ENCODE measurements at places on chromosomes 6 and 20.

DNA sequence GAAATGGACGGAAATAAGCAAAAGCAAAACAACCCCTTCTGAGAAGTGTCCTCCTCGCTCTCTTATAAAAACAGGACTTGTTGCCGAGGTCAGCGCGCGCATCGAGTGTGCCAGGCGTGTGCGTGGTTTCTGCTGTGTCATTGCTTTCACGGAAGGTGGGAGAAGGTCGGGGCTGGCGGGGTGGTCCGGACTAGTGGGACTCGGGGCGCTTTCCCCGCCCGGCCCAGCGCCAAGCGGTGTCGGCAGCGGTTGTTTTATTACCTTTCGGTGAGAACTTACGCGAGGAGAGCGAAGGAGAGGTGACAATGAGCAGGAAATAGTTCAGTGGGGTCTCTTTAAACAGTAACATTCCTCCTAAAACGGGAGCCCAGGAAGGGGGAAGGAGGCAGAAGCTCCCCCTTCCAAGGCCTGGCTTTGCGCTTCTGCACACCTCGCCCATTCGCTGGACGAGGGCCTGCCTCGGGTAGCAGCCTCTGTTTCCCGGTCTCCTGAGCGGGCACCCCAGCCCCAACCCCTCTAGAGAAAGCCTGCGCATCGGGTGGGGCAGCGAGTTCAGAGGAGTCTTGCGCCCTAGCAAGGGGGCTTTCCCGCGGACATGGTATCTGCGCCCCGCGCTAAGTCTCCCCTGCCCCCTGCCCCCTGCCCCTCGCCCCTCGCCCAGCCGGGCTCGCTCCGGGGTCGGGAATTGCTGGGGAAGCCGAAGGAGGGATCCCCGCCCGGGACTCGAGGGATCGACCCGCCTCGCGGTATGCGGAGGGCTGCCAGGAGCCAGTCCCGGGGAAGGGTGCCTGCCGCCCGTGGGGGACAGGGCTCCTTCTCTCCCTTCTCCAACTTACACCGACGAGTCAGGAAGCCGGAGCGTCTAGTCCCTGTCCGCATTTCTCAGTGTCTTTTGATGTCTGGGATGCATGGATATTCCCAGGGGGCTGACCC is 1.2 kb upstream of the TBXT start:
- DNase-seq, result no peak

DNA sequence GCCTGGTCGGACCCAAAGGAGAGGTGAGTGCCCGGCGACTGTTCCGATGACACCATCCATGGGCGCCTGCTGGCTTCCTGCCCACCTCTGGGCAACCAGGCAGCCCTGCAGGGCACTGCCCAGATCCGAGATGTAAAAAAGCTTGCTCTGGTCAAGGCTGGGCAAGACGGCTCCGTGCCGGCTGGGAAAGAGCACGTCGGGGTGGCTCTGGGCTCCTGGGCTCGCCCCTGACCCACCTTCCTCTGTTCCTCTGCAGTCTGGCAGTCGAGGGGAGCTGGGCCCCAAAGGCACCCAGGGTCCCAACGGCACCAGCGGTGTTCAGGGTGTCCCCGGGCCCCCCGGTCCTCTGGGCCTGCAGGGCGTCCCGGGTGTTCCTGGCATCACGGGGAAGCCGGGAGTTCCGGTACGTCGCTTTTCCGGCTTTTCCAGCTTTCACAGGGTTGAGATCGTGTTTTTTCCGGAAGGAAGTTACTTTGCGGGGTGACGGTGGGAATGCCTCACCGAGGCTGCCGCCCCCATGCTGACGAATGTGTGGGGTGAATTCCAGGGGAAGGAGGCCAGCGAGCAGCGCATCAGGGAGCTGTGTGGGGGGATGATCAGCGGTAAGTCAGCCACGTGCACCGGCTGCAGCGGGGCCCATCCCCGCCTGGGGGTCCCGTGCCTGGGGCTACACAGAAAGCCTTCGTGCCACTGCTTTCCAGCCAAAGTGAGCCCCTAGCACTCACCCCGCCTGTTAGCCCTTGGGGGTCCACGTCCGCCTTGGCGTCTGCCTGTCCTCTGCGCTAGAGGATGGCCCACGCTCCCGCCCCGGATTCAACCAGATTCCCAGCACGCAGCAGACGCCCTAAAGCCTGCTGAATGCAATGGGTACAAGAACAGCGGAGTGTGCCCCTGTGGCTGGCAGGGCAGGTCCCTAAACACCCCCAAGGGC is 19.3 kb downstream of the COL9A3 start:
- DNase-seq, result no peak

DNA sequence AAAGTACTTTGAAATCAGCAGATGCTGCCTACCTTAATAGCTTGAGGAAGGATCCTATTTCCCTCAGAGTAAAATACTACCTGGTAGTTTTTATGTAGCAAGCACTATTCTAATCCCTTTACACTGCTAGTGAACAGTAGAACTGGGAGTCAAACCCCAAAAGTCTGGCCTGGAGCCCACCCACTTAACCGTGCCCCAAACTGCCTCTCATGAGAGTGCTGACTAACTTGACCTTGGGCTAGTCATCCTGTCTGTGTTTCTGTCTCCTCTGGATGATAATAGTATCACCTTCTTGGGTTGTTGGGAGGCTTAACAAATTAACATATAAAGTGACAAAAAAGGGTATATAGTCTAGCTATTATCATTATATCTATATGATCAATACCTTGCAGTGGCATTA is 140.5 kb downstream of the RCAN2 start:
- DNase-seq, result no peak

DNA sequence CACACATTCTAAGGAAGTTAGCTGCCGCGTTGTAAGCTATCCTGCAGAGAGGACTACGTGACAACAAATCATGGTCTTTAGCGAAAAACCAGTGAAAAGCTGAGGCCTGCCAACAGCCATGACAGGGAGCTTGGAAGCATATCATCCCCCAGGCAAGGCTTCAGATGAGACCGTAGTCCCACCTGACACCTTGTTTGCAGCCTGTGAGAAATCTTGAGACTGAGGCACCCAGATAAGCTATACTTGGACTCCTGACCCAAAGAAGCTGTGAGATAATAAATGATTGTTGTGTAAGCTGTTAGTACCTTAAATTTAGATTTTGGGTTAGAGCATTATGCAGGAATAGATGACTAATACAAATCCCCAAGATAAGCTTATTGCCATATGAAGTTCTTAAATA is 45.4 kb upstream of the SENP6 start:
- DNase-seq, result no peak

DNA sequence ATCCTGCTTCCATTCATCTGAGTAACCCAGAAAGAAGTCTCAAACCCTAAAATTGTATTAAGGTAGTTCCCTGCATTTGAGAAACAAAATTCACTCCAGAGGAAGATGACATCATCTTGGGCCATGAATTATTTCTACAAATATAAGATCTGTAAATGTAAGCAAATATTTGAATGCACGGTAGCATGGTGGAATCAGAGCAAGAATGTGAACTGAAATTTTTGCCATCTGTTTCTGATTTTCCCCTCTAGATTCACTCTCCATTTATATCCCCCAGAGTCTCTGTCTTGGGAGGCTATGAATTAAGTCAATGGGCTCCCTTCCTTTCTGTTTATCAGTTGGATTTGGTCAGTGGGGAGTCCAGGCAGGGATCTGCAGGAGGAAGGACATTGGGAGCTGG is 5.8 kb upstream of the MAP3K5 start:
- no peak for DNase-seq

GRCh38 chr6:36913082-36913481 is 27.3 kb downstream of the C6orf89 start:
- no peak for DNase-seq

- no peak for DNase-seq
These were observed 328.5 kb upstream of the PRDM1 start for GRCh38 chr6:105757512-105758200.

- no peak for DNase-seq
These were observed 453.1 kb upstream of the MARCKS start for GRCh38 chr6:113403966-113404595.

DNA sequence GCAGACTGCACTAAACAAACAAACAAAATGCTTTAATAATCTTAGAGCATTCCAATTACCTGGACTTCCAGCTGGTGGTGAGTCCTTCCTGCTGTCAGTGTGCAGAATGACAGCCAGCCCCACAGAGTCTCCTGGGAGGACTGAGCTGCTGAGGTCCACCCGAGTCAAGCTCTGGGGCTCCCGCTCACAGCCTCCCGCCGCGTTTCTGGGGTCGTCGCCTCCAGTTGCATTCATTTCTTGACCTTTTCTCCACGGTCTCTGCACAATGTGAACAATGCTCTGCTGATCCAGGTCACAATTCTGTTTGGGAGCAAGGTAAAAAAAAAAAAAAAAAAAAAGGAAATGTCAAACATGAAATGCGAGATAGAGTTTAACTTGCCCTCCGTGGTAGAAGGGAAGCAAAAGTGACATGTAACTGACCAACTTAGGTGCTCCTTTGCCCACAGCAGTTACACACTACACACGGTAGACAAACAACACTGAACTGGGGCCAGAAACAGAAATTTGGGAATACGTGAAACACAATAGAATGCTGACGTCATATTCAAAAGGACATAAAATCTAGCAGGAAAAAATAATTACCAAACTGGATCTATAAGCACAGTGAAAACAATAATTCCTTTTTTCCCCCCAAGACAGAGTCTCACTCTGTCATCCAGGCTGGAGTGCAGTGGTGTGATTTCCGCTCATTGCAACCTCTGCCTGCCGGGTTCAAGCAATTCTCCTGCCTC is 464.9 kb downstream of the PRKN start:
- no peak for DNase-seq

DNA sequence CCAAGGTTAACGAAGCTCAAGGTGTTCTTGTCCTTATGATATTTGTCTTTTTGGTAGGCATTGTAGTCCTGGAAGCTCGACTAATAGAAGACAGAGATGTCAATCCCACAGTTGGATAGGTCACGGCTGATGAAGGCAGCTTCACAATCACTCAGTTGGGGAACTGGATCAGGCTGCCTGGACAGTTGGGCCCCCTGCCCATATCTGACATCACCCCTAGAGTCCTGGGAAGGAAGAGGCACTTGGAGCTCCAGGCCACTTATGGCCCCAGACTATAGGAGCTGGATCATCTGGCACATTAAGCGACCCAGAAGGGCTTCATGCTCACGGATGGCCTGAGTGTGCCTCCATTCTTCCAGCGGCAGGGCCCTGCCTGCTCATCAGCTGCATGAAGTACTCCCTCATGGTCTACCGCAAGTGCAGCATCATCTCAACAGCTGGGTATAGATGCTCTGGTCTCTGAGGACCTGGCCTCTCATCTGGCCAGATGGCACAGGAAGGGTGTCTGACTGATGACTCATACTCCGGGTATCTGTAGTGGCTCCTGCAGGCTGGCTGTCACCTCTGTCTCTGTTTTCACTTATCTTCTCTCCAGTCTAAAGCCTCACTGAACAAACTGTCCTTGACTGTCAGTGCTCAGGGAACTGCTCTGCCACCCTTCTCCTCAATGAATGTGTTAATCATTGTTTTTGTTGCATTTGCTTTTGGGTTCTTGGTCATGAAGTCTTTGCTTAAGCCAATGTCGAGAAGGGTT is 29.2 kb upstream of the SSR1 start:
- no peak for DNase-seq

GRCh38 chr6:54768494-54768893 is 78.1 kb upstream of the FAM83B start:
- DNase-seq, result no peak

DNA sequence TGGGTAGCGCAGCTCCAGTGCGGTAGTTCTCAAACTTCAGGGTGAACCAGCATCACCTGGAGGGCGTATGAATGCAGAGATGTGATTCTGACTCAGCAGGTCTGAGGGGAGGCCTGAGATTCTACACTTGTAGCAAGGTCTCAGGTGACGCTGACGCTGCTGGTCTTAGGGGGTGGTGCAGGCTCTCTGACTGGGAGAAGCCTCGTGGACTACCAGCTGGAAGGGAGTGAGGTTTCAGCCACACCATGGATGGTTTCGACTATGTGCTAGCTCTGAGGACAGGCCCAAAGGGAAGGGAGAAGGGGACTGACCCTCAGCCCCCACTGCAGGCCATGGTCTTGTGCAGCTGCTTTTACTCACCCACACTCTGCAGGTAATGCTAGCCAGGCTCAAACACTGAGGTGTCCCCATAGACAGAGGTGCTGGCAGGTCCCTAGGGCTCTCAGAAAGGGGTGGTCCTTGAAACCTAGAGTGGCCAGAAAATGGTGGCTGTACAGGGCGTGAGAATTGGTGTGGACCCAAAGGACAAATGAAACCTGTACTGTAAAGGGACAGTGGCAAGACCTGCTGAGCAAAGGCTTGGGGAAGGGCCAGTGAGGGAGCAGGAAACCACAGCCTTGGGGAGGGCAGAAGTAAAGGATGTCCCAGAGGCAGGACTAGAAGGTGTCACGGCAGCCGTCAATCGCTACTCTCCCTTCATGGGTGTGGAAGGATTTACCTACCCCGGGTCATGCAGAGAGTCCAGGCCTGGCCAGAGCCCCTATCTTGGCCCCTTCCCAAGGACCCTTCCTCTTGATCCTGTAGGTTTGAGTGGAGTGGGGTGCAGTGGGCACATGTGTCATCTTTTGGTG is 52.7 kb downstream of the EBF4 start:
- DNase-seq, result no peak

- no peak for DNase-seq
These were observed 5.9 kb upstream of the NQO2 start for GRCh38 chr6:2993755-2994317.

- DNase-seq, result no peak
These were observed 164.8 kb upstream of the NT5E start for GRCh38 chr6:85285114-85285513.

DNA sequence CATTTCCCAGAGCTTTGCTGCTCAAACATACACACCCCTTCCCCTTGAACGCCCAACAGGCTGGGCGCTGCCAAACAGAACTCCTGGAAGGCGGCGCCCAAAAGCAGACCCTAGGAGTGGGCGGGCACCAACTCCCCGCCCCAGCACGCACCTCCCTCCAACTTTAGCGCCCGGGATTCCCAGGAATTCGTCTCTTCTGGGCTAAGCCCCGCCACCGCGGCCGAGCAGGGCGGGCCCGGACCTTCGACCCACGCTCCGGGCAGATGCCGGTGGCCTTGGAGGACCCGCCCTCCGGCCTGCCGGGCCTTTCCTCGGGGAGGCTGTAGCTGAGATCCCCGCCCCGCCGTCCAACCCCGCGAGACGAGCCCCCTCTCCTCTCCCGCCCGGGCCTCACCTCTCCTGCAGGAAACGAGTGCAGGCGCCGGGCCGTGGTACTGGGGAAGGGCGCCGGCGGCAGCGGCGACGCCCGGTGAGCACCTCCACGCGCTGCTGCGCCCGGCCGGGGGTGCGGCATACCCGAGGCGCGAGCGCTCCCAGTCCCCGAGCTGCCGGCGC is 659 bp downstream of the MCUR1 start:
- no peak for DNase-seq

- DNase-seq, result no peak
These were observed 162.8 kb downstream of the TBXT start for GRCh38 chr6:166004876-166005275.

- no peak for DNase-seq
These were observed 213.7 kb downstream of the SYNE1 start for GRCh38 chr6:152423216-152424103.
